GM12878 (cell line): ENCODE measurements at places on chromosomes 3 and 15.

DNA sequence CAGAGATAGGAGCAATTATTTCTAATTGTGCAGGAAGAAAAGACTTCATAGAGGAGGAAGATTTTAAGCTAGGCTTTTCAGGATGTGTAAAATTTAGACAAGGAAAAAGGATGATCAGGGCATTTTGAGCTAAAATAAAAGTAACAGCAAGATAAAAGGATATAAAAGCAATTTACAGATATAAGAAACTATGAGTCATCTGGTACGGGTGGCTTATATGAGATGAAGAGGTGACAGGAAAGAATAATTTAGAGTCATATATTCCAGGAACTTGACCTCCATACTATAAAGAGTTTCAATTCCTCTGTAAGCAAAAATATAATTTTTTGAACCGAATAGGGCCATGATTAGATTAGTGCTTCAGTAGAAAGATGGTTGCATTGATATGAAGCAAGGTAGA lies 273.7 kb downstream of the RBMS3 start:
- DNase-seq, result no peak

DNA sequence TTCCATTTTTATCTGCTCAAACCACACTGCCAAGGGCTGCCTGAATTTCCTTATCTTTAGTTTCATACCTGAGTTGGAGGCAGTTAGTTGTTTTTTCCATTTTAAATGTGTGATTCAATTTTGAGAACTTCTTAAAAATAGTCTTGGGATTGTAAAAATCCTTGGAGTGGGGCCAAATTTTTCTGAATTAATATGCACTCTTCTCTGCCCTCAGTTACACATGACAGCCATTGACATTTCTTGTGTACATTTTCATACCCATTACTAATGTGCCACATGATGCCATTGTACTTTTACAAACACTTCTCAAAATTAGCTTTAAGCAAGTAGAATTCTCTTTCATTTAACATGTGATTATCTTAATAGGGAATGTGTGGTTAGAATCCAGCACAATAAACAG lies 141.7 kb downstream of the C3orf38 start:
- DNase-seq, result no peak

GRCh38 chr3:70571696-70572095 lies 259.3 kb upstream of the MDFIC2 start:
- DNase-seq, result no peak

DNA sequence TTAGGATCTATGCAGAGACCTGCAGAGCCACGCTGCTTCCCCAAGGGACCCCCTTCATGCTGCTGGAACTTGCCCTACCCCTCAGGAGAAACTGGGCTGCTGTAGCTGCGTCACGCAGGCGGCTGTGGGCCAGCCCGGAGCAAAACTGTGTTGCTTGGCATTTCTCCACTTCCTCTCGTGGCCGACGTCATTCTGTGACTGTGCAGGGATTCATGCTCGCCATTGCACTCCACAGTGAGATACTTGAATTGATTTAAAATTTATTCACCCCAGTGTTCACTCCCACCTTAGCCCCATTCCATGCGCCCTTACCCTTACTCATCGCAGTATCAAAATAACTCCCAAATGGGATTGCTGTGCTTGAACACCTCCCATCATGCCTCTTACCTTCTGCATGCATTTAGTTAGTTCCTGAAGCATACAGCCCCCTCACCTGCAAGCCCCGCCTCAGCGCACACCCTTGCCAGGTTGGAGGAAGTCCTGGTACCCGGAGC lies 45.7 kb downstream of the TMEM44 start:
- no peak for DNase-seq

DNA sequence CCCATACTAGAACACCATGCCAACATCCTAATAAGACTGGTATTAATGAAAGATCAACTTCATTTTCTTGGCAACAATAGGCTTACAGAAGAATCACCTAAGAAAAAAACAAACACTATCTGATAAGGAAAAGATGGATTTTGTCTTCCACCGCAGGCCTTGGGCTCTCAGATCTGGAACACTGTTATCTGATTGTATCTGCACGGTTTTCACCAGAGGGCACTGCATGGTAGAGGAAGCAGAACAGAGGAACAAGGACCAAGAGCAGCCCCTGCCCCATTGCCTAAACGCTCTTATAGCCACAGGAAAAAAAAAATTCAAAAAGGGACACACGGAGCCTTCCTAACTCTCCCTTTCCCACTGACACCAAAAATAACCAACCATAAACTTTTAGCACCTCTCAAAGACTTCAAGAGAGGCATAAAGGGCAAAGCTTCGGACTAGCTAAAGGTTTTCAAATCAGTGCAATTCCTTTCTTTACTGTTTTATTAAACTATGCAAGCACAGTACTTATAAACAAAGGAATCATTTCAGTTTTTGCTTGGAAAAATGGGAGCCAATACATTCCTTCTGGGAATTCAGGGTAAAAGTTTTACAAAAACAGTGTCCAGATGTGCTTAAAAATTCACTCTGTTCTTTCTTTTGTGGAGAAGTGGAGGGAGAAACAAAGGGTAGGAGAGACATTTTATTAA lies 23.3 kb downstream of the IL17RD start:
- no peak for DNase-seq

GRCh38 chr3:155354658-155355057 lies 61.2 kb upstream of the STRIT1 start:
- no peak for DNase-seq

- DNase-seq, result no peak
These were observed 37.6 kb upstream of the DUSP7 start for GRCh38 chr3:52093756-52094545.

GRCh38 chr15:76078285-76078877 lies 18.6 kb downstream of the TMEM266 start:
- DNase-seq, result no peak

- no peak for DNase-seq
These were observed 70.2 kb upstream of the ST3GAL6 start for GRCh38 chr3:98692787-98693473.

DNA sequence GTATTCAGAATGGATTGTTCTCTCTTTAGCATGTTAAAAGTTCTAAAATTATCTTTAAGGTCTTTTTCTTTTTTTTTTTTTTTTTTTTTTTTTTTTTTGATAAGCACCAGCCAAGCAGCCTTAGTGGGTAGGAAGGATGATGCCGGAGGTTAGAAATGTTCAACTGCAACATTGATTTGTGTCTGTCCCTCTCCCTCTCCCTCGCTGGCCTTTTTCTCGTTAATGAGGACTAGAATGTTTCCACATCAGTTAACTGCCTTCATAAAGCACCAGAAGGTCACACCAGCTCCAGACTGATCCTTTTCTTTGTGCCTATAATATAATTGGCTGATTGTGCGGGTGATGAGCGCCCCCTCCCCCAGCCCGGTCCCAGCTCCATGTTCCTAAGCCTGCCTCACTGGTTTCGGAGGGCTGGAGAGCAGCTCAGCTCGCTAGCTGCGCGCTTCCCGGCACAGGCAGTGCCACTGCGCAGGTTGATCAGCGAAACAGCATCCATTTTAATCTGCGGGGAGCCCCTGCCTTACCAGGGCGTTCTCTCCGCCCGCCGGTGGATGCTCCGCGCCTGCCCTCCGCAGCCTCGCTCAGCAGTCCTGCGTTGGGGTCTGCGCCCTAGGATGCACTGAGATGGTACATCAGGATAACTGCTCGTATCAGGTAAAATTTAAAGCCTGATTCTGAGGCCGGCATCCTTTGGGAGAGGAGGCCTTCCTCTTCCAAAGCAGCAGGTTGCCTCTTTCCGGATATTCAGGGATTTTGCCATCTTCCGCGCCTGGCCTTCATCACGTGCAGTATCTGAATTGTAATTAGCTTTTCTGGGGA lies 148.9 kb upstream of the IL12A start:
- DNase-seq, result no peak

GRCh38 chr3:27034255-27034654 lies 334.9 kb downstream of the NEK10 start:
- DNase-seq, result no peak

GRCh38 chr15:90762109-90762508 lies 45.0 kb downstream of the BLM start:
- DNase-seq, result no peak

GRCh38 chr15:33138000-33138399 lies 56.5 kb downstream of the FMN1 start:
- DNase-seq, result no peak

GRCh38 chr3:167930453-167930852 lies 165.3 kb downstream of the GOLIM4 start:
- no peak for DNase-seq

DNA sequence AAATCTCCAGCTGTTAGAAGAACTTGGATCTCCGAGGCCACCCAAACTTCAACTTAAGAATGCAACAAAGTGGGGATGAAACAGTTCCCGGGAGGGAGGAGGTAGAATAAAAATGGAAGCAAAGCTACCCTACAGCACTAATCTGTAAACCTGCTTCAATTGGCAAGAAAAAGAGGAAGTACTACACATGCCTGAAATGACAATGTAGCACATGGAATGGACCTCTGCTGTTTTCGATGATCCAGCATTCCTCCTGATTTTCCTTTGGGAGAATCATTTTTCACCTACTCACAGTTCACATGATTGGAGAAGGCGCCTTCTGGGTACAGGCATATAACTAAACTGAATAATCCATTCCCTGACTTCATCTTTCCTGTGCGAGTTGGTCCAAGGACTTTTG lies 1081.5 kb downstream of the FHIT start:
- DNase-seq, result no peak

DNA sequence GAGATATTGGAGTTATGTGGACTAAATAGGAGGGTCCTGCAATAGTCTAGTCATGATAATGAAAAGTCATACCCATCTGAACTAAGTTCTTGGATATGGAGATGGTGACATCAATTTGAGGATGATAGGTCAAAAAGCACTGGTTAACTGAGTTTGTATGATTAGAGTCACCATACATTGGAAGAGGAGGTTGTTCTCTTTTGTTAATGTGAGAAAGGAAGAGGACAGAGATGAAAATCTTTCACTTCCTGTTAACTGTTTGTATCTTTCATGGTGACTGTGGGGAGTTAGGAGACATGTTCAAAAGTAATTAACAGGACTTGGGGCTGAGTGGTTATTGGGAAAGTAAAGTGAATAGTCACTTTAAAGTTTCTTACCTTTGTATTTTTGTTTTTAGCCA lies 11.1 kb downstream of the TMEM62 start:
- DNase-seq, result no peak

GRCh38 chr15:85694091-85694490 lies 100.6 kb downstream of the KLHL25 start:
- no peak for DNase-seq

DNA sequence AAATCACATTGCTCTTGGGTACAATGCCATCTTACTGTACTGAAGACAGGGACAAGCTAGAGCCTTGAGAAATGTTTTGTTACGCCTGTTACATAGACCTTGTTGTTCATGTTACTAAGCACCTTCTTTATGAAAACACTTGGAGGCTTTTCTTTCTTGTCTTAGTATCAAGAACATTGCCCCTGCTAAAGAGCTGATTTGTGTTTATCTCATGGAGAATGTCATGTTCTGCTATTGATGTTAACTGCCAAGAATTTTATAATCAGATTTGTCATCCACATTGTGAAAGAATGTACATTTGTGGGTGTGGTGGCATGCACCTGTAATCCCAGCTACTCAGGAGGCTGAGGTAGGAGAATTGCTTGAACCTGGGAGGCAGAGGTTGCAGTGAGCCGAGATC lies 431.3 kb upstream of the MDFIC2 start:
- DNase-seq, result no peak

DNA sequence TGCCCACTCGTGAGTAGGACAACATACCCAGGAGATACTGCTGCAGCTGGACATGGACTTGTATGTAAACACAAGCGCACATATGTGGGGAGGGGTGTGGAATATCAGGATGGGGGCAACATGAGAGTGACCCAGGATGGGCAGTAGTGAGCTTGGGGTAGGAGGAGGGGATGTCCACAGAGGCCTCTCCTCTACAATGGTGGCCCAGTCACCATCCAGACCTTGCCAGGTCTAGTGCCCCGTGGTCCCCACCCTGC lies 266 bp upstream of the ZBTB47 start:
- no peak for DNase-seq

- DNase-seq, result no peak
These were observed 466.1 kb upstream of the CFAP20DC start for GRCh38 chr3:59515966-59516365.

DNA sequence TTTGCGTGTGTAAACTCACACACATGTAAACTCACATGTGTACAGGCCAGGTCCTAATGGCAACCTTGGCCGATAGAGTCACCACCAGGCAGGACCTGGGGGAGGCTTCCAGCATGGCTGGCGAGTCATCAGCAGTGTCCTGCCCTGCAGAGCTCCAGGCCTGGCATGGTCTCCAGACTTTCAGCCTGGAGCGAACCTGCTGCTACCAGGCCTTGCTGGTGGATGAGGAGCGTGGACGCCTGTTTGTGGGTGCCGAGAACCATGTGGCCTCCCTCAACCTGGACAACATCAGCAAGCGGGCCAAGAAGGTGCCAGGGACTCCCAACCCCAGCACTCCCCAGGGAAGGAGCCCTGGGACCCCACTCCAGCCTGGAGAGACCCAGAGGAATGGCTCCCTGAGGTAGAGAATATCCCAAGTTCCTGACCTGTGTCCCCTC lies 1.0 kb downstream of the SEMA3B start:
- DNase-seq, result no peak

DNA sequence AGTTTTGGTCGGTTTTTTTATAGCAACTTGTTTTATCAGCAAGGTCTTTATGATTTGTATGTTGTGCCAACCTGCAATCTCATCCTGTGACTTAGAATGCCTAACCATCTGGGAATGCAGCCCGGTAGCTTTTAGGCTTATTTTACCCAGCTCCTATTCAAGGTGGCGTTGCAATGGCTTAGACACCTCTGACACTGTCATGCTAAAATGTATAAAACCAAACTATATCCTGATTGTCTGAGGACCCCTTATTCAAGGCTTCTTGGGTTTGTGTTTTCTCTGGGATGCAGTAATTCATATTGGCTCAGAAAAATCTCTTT lies 209.0 kb upstream of the ALCAM start:
- no peak for DNase-seq

DNA sequence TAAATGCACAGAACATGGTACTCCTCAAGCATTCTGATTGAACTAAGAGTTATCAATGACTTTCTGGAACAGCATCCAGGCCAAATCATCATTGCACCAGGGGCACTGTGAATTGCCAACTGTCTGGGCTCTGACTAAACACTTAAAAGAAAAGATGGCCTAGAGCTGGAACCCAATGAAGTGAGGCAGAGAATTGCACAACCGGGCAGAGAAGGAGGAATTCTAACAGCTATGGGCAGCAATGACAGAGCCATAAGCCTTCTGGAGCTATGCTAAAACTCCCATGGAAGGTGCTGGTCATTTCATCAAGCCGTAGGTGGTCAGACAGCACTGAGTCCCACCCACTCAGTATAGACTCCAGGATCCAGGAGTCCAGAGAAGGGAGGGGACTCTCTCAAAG lies 48.1 kb upstream of the OXTR start:
- no peak for DNase-seq

GRCh38 chr3:153338487-153338886 lies 176.5 kb downstream of the RAP2B start:
- DNase-seq, result no peak

- no peak for DNase-seq
These were observed 348.8 kb upstream of the DCBLD2 start for GRCh38 chr3:99250272-99250671.

DNA sequence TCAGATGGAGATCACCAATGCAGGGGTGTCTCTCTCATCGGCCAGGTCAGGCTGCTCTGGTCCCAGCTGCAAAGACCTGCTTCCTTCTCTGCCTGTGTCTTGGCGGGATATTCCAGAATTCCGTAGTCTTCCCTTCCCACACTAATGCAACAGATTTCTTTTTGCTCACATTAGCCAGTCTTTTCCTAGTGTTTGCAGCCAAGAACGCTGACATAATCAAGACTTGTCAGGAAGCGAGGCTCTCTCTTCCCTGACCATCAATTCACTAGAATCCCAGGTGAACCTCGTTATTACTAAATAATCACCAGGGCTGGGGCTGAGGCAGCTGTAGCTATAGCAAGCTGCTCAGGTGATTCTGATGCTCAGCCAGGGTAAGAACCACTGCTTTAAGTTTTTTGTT lies 43.2 kb upstream of the ACKR4 start:
- no peak for DNase-seq
